GF-D8 (cell line): ENCODE measurements at places on chromosomes 12 and 14.

GRCh38 chr14:100051543-100051942 is 13.7 kb upstream of the EVL start:
- no peak for DNase-seq

- no peak for DNase-seq
Observed at GRCh38 chr12:44889162-44889561, 13.0 kb upstream of the NELL2 start.

GRCh38 chr12:100956311-100956852 is 161.8 kb downstream of the ANO4 start:
- no peak for DNase-seq

- no peak for DNase-seq
Observed at GRCh38 chr12:49189731-49190716, 1.1 kb upstream of the TUBA1A start.
